ENCODE measurements at places on chromosomes 3 and 15.

- DNase-seq: no peak
Observed at GRCh38 chr3:58799271-58799670, 132.7 kb upstream of the FAM3D start.

DNA sequence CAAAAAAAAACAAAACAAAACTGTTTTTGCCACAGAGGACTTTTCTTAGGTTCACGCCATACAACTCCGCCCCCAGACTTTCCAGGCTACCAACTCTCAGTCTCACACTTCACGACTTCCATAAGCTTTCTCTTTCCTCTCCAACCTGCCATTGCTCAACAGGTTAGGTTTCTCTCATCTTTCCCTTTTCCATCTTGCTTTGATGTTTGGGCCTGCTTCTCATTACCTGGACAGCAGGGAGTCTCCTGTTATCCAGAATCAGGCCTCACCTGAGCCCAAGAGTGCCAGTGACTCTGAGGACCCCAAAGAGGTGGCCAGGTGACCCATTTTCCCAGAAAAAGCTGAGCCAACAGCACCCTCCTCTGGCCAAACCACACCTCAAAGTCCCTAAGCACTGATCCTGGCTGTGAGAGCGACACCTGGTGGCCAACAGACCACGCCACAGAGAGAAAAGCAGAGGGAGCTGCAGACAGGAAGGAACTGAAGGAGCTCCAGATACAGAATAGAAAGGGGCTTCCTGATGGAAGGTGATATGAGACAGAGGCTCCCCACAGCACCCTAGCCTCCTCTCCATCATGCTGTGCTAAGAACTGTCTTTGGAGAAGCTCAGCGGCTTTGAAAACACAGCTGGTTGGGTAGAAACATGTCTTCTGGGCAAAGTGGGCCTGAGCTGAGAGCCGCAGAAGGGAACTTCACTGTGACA, 4.0 kb downstream of the CCDC51 start:
- DNase-seq: peak; percentile 79

DNA sequence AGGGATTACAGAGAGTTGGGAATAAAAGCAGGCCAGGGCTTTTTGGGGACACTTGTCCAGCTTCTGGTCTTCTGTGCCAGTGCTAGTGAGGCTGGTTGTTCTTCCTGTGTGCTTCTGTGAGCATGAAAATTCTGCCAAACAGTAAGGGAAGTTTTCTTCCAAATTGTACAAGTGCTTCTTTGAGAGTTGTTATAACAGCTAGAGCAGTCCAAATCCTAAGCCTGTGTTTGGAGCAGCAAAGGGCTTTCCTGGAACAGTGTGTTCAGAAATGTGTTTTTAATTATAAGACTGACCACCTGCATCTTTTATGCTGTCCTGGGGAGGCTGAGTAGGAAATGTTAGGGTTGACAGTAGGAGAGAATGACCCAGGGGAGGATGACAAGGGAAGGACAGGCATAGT, 223.0 kb upstream of the P2RY1 start:
- no peak for DNase-seq

DNA sequence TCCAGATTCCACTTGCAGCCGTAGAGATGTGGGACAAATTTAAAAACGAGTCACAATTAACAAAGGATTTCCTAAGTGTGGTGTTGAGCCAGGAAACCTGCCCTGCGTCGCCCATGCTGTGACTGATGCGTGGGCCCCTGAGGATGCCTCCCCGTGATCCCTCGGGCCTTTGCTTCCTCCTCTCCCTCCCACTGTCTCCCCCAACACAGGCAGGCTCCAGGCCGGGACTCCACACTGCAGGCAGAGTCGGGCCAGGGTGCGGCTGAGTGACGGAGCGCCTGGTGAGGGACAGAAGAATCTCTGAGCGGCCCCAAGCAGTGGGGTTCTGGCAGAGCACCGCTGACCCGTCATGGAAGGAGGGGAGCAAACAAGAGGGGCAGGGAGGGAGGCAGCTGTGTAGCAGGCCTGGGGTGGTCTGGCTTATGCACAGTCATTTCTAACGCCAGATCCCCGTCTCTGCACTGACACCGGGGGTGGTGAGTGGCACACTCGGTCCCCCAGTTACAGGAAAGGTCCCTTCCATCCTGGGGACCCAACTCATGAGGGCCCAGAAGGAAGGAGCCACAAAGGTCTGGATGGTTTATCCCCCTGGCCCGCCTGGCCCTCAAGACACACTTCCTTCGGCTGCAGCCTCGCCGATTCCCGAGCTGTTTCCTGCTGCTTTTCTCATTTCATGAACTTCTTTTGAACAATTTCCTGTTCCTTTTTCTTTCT, 91.0 kb downstream of the XXYLT1 start:
- DNase-seq: no peak

GRCh38 chr3:127456471-127457093, 134.0 kb downstream of the TPRA1 start:
- no peak for DNase-seq

DNA sequence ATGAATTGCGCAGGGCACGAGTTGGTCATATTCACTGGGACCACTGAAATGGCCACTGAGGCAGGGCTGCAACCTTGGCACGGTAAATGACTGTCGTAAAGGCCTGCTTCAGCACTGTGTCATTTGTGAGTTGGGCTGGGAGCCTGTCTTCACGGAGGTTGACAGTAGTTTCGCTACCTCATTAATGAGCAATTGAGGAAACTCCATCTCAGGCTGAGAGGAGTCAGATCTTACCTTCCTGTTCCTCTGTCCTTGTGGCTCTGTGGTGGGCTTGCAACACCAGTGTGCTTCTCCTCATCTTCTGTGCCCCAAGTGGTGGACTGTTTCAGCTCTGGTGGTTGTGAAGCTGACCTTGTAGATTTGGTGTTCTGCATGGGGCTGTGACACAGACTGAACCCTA, 80.1 kb upstream of the EIF1B start:
- DNase-seq: peak; percentile 83

DNA sequence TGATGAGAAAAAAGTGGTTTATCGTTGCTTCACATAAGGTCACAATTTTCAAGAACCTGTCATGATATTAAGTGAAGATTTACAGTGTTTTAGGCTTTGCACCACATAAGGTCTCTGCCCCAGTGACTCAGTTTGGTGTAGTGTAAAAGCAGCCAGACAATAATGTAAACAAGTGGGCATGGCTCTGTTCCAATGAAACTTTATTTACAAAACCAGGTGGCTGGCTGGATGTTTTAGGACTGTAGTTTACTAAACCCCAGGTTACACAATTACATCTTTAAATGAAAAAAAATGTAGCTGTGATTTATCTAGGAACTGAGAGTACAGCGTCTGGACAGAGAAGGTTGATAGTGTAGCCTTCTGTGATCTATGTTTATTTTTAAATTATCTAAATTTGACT, 9.7 kb upstream of the FBXL22 start:
- no peak for DNase-seq

GRCh38 chr15:59457103-59457502, 19.1 kb downstream of the FAM81A start:
- DNase-seq: no peak

Data from CD14-positive monocyte (primary cell).